ENCODE measurements at places on chromosomes 4 and X.
A peak's percentile ranks its signal among the peaks of the same experiment; 100 is the strongest.

- no peak for DNase-seq
Observed at GRCh38 chr4:15436513-15436912, 8.7 kb downstream of the C1QTNF7 start.

DNA sequence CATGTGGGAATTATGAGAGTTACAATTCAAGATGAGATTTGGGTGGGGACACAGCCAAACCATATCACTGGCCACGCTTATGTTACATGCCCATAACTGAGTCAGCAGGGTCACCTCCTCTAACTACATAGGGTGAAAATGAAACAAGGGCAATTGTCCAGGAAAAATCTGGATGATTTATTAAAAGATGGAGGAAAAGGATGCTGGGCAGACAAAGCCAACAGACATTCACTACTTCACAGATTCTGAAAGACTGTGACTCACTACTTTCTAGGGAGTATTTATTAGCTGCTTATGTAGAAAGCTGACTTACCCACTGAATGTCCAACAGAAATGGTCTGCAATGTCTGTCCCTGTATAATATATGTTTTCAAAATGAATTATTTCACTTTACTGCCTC is 72.4 kb downstream of the APBB2 start:
- DNase-seq, result no peak

GRCh38 chrX:19545651-19546050 is 30.3 kb upstream of the MAP3K15 start:
- no peak for DNase-seq

GRCh38 chrX:147228153-147228552 is 413.6 kb upstream of the CXorf51A start:
- no peak for DNase-seq

- no peak for DNase-seq
Observed at GRCh38 chrX:54994668-54995351, 822 bp upstream of the PFKFB1 start.

- no peak for DNase-seq
Observed at GRCh38 chrX:106902684-106903083, 457 bp downstream of the RIPPLY1 start.

DNA sequence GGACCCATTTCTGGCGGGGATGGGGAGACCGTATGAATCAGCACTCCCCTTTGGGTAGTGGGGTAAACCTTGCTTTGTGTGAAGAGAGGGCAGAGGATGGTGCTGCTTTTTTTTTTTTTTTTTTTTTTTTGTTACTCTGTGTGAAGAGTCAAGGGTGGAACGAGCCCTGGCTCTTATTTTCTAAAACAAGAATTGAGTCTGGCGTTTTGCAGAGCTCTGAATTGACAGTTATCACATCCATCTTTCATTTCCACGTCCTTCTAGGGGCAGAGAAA is 1.2 kb downstream of the SLAIN2 start:
- no peak for DNase-seq

DNA sequence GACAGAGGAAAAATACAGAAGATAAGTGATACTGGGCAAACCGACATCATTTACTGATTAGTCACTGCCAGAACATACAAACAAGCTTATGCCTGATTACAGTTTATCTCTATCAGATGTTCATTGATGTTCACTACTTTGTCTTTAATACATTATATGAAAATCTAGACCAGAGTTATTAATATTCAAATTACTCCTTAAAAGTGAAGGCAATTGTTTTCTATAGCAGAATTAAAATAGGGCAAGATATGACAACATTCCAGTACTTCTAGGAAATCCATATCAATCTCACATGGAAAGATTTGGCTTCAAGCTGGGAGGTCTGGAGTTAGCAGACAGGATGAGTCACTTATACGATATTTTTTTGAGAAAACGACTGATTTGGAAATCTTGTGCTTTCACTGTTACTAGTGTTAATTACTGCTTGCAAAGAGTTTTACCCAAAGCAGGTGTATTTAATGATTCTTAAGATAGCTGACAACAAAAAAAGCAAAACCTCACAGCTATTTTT is 31.8 kb downstream of the HPGD start:
- peak; percentile 33 for DNase-seq

DNA sequence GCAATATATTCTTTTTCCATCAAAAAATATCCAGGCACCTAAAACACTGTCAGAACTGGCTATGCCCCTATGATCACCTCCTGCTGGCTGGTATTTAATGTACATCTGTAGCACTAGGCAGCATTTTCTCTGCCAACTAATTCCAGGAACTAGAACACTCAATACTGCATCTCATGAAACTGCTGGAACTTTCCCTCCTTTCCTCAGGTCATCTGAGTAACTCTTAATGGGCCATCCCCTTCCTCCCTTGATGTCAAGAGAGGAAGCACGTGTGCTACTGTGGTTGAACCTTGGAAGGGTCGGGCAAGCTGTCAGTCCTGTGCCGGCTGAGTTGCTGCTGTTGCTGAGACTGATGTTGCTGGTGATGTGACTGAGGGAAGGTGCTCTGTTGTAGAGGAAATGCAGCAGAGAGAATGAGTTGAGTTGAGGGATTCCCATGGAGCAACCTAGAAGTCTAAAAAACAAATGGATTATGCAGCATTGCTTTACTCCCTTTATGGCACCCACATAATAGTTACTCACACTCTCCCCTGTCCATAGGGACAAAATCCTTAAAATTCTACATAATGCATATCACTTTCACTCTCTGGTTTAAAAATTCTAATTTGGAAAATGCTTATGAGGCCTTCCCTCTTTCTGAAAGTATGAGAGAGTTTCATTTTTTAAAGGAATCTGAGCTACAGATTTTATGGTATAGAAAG is 39.5 kb downstream of the TMEM165 start:
- no peak for DNase-seq

DNA sequence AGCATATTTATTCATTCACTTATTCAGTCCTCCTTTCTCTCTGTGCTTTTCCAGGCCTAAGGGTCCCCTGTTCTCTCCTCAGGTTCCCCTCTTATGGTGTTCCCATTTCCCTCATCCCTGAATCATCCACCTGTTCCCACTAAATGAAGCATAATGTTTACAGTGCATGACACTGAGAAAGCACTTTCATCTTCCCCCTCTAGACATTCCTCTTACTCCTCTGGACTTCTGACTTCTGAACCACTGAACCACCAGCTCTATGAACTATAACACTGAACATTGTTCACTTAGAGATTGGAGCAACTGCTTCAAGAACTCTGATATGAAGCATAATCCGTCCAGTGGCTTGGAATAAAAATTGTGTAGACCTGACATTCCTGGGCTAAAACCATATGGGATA is 59.5 kb downstream of the CD38 start:
- DNase-seq, result no peak

GRCh38 chrX:25144043-25144940 is 128.5 kb upstream of the ARX start:
- no peak for DNase-seq

GRCh38 chrX:9141496-9141895 is 107.6 kb upstream of the FAM9B start:
- no peak for DNase-seq

DNA sequence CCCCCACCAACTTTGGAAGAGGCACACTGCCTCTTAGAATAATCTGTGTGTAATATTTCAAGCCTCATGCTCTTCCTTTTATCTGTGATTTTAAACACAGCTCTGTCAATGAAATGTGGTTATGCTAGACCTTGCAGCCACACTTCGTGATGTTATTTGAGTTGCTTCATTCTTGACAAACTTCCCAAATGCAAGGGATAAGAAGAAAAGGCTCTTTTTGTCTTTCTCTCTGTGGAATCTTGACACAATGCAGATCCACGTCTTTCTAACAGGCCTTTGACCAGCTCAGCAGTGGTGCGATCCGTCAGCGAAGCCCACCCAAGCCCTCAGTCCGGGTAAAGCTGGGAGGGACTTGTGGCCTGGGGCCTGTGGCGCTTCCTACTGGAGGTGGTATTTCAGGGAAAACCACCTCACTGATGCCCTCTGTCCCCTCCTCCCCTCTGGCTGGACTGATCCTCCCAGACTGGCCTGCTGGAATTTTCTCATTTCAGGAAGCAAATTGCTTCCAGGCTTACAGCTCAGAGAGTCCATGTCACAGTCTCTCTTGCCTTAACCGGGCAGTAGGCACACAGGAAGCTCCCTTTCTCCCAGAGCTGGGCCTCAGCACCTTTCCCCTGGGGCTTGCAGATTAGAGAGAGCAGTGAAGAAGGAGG is 19.5 kb upstream of the CCKAR start:
- no peak for DNase-seq

DNA sequence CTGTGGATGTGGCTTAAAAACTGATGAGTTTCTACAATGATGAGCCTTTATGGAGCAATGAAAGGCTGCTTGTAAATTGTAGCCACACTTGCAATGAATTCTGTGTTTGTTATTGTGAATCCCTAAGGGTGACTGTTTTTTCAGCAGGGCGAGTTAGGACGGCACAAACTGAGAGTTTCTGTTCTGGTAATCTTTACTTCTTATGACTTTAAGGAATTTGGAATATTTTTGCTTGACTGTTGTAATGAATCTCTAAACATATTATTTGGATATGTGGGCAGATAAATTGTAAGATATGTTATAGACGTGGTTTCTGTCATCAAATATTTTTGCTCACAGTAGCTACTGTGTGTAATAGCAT is 22.2 kb downstream of the RBPJ start:
- no peak for DNase-seq

DNA sequence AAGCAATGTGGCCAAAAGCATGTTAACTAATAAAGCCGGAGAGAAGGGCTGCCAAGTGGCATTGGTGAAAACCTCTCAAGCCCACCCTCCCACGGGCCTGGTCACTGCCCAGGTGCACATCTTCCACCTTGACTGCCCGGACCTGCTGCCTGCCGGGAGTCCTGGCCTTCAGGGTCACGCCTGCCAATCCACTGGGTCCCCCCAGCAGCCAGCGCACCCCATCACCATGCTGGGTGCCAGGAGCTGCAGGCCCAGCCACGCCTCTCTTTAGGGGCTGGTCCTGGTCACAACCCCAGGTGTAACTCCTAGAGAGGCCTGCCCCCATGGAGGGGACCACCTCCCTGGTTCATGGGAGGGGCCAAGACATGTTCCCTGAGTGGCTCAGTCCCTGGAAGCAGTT is 66.4 kb downstream of the PSAPL1 start:
- no peak for DNase-seq

DNA sequence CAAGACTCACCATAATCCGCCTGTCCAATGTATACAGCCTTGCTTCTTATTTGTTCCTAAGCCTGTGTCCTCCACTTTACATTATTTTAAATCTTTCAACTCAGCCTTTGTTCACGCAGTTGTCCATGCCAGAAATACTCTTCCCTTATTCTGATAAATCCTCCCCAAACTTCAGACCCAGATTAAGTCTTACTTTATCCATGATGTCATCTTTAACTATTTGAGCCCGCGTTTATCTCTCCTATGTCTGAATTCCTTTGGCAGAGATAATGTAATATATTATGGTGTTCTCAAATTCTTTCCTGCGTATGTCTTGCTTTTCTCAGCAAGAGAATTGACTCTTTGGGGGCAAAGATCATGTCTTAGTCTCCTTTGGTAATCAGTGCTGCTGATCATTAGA is 129.6 kb downstream of the LUZP4 start:
- no peak for DNase-seq

- no peak for DNase-seq
Observed at GRCh38 chr4:186088523-186088922, 16.0 kb upstream of the FAM149A start.

Data from HS-27A (cell line).